ENCODE measurements at places on chromosomes 13 and 19.

DNA sequence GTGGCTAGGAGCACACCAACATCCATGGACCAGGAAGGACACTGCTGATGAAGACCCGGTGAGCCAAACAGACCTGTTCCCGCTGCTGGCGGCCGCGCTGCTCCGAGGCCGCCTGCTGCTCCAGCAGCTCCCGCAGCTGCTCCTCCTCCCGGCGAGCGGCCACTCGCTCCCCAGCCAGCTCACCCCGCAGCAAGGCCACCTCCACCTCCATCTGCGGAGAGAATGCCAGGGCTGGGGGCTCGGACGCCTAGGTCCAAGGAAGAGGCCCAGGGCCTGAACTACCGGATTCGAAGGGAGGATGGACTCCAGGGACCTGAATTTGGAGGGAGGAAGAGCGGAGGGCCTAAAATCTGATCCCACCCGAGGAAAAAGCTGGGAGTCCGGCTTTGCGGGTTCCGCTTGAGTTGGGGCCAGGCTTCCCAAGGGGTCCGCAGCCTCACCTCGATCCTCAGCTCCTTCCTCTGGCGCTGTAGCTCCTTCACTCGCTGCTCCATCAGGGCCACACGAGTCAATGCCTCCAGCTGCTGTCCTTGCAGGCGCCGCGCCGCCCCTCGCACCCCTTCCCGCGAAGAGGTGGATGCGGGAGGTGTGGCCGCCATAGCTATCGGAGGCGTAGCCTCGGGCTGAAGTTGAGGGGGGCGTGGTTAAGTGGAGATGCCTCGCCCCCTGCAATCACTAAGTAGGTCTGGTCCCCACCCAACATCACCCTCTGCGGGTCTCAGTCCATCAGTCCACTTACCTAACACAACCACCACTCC lies 2.7 kb downstream of the PHLDB3 start:
- no peak for DNase-seq

GRCh38 chr13:93620181-93620765 lies 393.7 kb downstream of the GPC6 start:
- DNase-seq, result no peak

DNA sequence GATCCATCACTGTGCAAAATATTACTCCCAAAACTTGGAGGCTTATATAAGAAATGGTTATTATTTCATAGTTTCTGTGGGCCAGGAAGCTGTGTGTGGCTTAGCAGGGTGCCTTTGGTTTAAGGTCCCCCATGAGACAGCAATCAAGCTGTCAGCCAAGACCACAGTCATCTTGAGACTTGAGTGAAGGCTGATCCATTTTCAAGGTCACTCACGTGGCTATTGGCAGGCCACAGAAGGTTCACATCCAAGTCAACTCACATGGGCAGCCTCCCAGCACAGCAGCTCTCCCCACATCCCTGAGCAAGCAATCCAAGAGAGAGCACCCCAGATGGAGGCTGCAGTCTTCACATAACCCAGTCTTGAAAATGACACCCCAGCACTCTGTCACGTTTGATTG lies 537.4 kb downstream of the MYO16 start:
- DNase-seq, result no peak

DNA sequence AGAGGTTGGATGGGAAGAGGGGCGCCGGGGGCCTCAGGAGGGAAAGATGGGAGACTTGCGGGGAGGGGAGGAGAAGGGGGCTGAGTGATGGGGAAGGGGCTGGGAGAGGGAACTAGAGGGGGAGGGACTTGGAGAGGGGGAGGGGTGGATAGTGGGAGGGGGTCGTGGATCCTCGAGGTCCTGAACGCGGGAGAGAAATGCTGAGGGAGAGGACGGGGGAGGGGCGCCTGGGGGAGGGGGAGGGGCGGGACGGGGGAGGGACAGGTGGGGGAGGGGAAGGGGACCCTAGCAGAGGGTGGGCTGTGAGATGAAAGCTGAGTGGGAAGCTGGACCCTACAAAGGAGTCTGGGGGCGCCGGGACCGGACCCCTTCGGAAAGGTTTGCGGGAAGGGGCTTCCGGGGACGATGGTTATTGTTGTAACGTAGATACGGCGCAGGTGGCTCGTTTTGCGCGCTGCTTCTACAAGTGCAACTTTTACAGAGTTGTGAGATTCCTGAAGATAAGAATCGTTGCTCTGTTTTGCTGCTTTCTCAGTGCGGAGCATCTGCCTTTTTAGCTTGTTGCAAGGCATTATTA lies 418 bp downstream of the ZNF444 start:
- DNase-seq, result no peak

DNA sequence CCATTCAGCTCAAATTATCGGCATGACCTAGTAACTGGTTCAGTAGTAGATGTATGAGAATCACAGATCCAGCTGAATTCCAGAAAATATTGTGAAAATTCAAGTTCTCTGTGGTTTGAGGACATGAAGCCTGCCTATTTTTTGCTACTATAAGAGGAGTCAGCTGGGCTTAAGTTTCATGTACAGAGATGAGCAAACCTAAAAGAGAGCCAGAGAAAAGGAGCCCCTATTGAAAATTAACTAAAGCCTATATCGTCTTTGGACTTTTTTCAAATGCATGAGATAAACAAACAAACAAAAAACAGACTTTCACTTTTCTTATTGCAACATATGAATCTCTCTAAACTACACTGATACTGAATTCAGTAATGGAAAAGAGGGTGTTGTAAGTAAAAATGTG lies 106.8 kb upstream of the SPRY2 start:
- no peak for DNase-seq

DNA sequence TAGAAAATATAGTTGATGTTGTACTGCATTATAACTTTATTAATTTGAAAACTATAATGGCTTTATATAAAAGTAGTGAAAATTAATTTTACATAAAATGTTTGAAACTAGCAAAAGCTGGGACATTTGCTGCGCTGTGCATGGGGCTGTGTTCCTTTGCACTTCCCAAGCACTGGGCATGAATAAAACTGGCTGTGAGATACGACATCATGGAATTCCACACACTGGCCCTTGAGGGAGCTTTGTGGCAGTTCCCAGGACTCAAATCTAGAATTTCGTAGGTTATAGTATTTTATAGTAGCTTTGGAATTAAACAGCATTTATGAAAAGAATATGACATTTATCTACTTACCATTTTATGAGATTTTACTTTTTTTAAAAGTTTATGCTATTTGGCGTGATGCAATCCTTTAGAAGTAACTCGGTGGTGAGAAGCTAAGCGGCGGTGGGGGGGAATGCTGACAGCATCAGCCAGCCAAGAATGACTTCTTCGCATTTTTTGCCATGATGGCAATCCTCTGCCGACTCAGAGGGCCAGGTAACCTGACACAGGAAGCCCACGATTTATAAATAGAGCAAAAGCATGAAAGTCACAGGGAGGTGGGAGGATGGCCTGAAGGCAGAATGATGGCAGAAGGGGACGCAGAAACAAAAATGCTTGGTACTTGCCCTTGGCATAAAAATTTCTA lies 553.5 kb downstream of the MYO16 start:
- no peak for DNase-seq

DNA sequence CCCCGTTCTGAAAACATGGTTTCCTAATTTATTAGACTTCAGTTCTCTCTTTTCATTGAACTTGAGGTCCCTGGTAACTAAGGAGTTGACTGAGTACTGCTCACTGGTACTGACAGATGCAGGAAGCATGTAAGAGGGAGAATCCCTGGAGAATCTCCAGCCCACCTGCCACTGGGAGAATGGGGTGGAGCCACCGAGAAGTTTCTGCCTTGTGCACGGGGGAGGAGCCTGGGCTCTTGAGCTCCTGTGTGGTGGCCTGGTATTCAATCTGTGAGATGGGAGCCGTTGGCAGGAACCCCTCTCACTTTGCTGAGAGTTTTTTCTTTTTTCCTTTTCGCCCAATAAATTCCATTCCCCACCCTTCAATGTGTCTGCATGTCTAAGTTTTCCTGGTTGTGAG lies 13.2 kb upstream of the AKAP11 start:
- no peak for DNase-seq

DNA sequence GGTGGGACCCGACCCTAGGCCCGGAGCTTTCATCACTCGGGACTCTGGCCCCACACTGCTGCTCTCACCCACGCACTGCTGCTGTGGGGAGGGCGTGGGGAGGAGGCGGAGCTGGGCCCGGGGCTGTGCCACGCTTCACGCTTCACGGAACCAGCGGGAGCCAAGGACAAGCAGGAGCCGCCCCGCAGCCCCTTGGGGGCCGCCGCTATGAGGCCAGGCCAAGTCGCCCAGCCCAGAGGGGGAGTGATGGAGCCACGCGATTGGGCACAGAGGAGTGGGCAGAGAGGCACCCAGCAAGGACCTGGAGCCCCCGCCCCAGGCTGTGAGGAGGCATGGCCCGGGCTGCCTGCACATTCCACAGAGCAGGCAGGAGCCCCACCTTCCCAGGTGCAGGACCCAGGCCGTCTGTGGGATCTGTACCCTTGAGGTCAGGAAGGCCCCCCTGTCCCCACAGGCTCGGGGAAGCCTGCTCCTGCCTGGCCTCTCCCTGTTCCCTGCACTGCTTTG lies 10.2 kb upstream of the SUPT20H start:
- no peak for DNase-seq

DNA sequence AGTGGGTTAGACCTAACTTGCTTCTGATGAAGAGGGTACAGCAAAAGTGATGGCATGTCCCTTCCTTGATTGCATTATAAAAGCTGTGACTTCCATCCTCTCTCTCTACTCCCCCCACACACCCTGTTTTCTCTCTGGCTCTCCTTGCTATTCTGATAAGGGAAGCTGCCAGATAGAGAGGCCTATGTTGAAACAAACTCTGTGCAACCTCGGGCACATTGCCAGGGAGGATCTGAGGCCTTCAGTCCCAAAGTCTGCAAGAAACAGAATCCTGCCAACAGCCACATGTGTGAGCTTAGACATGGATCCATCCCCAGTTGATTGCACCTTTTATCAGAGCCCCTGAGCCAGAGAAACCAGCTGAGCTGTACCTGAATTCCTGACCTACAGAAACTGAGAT lies 44.8 kb upstream of the ARGLU1 start:
- peak; percentile 87 for DNase-seq

GRCh38 chr13:113084094-113084942 lies 21.3 kb upstream of the F7 start:
- no peak for DNase-seq

DNA sequence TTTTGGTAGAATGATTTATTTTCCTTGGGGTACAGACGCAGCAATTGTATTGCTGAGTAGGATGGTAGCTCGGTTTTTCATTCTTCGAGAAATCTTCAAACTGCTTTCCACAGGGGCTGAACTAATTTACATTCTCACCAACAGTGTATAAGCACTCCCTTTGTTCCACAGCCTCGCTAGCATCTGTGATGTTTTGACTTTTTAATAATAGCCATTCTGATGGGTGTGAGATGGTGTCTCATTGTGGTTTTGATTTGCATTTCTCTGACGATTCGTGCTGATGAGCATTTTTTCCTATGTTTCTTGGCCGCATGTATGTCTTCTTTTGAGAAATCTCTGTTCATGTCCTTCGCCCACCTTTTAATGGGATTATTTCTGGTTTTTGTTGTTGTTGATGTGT lies 54.8 kb upstream of the UQCRFS1 start:
- no peak for DNase-seq

Data from vagina (tissue), 2 donors.